ENCODE measurements at places on chromosomes 2 and 18. TPM values are rescaled to one million over a fixed set of nuclear protein-coding genes. Genes with fewer than 3 reads are reported as not detected.

RND3 gene
- 413 TPM for total RNA-seq

DHRS9 gene
- total RNA-seq: not detected

B3GNT2 gene
- total RNA-seq: 9.9 TPM

SLC11A1 gene
- total RNA-seq: 0.33 TPM

REG3G gene
- total RNA-seq: not detected

USP40 gene
- 38.5 TPM for total RNA-seq

KCNJ3 gene
- total RNA-seq: not detected

QPCT gene
- 19.7 TPM for total RNA-seq

HOXD13 gene
- not detected for total RNA-seq

Data from smooth muscle cell of trachea (primary cell).